ENCODE measurements at places on chromosomes 7 and 10. TPM values are rescaled to one million over a fixed set of nuclear protein-coding genes. Genes with fewer than 3 reads are reported as not detected.

Gene HOXA4
- total RNA-seq, result not detected

Gene AUTS2
- 2.5 TPM for total RNA-seq

Gene BICC1
- total RNA-seq, result 92.6 TPM

Gene GPR37
- not detected for total RNA-seq

Gene ASB4
- not detected for total RNA-seq

Gene MYL10
- total RNA-seq, result not detected
